Right cardiac atrium (tissue), 5 donors: ENCODE measurements at places on chromosomes 16 and 17. TPM values are rescaled to one million over a fixed set of nuclear protein-coding genes. Genes with fewer than 3 reads are reported as not detected.

TOM1L2 gene
- polyA plus RNA-seq, result 176 TPM

CSH1 gene
- not detected for polyA plus RNA-seq

CCDC154 gene
- 0.50 TPM for polyA plus RNA-seq

SDR42E1 gene
- 0.43 TPM for polyA plus RNA-seq

ZNF652 gene
- 15.3 TPM for polyA plus RNA-seq

MKS1 gene
- 5.9 TPM for polyA plus RNA-seq

RSKR gene
- 2.9 TPM for polyA plus RNA-seq

MT1H gene
- polyA plus RNA-seq, result not detected

PARD6A gene
- 3.1 TPM for polyA plus RNA-seq

SOX8 gene
- 1.5 TPM for polyA plus RNA-seq

TMEM231 gene
- polyA plus RNA-seq, result 3.8 TPM
